ENCODE measurements at places on chromosomes 13 and 19. TPM values are rescaled to one million over a fixed set of nuclear protein-coding genes. Genes with fewer than 3 reads are reported as not detected.

ZIK1 gene
- total RNA-seq = 5.7 TPM

DNMT1 gene
- total RNA-seq = 314 TPM

IL27RA gene
- total RNA-seq = 58.1 TPM

RFX1 gene
- 18.6 TPM for total RNA-seq

ZNF888 gene
- total RNA-seq = 5.9 TPM

CRB3 gene
- 0.63 TPM for total RNA-seq

PSG5 gene
- not detected for total RNA-seq

ZNF416 gene
- 6.7 TPM for total RNA-seq

PSG2 gene
- total RNA-seq = not detected

PCP2 gene
- 1.9 TPM for total RNA-seq

CYP4F8 gene
- total RNA-seq = not detected

CLDND2 gene
- 8.2 TPM for total RNA-seq

CNFN gene
- total RNA-seq = not detected

ZNF709 gene
- 3.0 TPM for total RNA-seq

MAST3 gene
- total RNA-seq = 29.2 TPM

PDE4C gene
- total RNA-seq = 0.18 TPM

ZNF865 gene
- 15.4 TPM for total RNA-seq

SCGB2B2 gene
- 0.58 TPM for total RNA-seq

RASAL3 gene
- 174 TPM for total RNA-seq

FOXO1 gene
- 31.6 TPM for total RNA-seq

SPACA7 gene
- not detected for total RNA-seq

EPSTI1 gene
- total RNA-seq = 128 TPM

Data from activated CD4-positive, alpha-beta memory T cell treated with anti-CD3 and anti-CD28 coated beads, Interleukin-2, amount 10 ng/mL, durations not matched to agents 7 days and 5 days (primary cell).